Right lung (tissue), 10 donors: ENCODE measurements at places on chromosomes 16 and 17. TPM values are rescaled to one million over a fixed set of nuclear protein-coding genes. Genes with fewer than 3 reads are reported as not detected.

GRCh38 chr17:57356153-57356718, 99.9 kb downstream of the MSI2 start:
- no peak for DNase-seq

- DNase-seq = no peak
These were observed 29.8 kb upstream of the XYLT2 start for GRCh38 chr17:50316016-50316587.

DNA sequence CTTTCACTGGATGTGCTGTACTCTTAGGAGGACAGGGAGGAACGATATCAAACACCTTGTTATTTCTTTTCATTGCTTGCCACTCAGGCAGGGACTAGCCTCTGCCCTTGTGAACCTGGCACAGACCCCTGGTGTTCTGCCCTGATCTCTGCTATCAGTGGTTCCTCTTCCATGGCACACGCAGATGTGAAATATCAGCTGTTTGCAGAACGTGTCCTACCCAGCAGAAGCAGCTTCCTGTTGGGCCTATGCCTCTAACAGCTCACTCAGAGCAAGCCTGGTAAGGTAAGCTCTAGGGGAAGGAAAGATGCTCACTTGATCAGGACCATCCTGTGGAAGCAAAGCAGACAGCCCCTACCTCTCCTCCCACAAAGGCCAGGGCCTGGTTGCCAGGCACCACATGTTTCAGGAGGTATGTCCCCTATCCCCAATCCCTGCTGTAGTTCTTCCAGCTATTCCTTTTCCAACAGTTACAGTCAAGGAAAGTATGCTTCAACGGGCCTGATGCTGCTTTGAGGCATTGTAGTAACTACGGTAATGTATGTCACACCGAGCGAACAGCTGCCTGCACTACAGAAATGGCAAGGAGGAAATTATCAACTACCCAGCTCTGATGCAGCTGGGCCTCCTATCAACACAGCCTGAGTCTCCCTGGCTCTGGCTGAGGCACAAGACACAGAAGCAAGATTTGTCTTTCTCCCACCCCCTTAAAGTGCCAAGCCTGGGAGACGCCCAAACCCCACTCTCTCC, 41.3 kb upstream of the GFOD2 start:
- DNase-seq = no peak

GRCh38 chr16:4183237-4184037, 58.4 kb downstream of the SRL start:
- DNase-seq = peak; percentile 94

DNA sequence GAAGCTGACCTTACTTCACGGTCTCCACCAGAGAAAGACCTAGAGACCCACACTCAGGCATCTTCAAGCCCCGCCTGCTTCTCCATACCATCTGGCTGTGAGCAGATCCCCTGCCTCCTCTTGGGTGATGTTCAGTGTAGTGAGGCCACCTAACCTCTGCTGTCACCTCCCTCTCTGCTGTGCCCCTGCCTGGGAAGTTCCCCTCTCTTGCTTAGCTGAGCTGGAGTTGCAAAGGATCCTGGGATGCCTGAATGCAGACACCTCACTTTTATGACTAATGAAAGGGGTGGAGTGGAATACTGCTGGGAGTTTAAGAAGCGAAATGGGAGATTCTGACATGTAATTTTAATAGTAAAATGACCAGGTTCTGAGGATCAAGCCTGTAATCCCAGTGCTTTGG, 5.8 kb downstream of the IRX3 start:
- DNase-seq = no peak

GRCh38 chr17:71935341-71935740, 185.5 kb upstream of the SOX9 start:
- no peak for DNase-seq

GRCh38 chr17:45578516-45579455, 88.3 kb upstream of the PLEKHM1 start:
- DNase-seq = no peak

DNA sequence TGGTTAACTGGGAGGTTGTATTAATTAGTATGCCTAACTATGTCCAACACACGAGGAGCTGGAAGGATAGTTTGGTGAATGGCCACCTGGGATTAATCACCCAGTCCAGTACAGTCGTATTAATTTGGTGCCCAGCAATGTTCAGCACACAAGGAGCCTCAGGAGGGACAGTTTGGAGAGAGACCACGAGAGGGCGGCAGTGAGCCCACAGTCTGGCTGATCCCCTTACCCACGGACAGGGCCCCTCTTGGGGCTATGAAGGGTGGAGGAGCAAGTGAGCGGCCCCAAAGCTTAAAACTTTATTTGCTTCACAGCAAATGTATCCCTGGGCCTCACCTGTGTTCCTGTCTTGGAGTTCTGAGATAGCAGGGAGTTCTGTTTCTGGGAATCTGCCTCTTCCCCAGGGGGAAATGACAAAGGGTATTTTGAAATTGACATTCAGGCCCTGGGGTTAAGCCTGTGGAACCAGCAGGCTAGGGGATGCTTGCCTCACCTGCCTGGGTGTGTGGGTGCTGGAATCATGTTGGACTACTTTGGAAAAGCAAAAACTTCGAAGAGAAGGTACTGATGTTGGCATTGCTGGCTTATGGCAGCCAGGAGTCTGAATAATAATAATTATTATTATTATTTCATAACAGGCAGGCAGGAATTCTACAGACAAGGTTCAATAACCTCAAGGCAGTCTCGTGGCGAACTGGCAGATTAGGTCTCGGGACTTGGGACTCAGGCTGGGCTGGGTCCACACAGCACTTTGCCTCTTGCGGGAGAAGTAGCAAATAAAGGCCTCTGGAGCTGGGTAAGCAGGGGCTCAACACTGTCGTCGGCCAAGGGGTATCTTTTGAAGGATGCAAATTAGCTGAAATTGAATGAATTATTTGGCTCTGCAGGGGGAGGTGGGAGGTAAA, 227.6 kb upstream of the ASIC2 start:
- no peak for DNase-seq

DNA sequence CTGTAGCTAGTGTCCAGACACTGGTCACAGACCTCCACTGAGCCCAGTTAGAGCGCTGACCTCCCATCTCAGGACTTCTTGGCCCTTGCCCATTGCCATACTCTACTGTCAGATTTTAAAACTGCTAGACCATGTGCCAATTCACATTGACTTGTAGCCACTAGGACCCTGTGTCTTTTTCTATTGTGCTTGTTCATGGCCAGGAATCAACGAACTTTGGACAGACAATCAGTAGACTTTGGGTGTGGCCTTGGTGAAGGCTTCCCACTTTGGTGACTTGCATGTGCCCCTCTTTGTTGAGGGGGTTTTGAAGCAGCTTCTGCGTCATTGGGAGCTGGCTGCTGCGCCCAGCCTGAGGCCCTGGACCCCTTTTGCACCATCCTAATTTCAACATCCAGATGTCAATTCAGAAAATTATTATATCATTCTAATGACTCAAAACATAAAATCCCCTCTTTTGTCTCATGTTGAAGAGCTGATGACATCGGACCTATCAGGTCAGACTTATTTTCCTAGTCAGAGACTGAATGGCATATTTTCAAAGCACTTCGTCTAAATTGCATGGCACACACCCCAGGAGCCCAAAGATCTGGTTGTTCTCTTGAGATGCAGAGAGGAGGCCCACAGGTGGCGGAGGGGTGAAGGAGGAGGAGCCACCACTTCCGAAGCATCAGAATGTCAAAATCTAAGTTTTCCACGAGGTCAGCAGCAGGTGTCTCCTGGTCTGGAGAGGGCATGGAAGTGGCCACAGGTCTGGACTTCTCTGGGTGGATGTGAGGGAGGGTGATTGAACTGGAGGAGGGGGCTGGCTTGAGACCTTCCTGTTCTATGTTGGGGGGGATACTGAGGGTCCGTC, 93.4 kb upstream of the CBX4 start:
- no peak for DNase-seq

- no peak for DNase-seq
These were observed 120.7 kb upstream of the GSE1 start for GRCh38 chr16:85492295-85492864.

- no peak for DNase-seq
These were observed 653.8 kb downstream of the CDH8 start for GRCh38 chr16:61382435-61382834.

DNA sequence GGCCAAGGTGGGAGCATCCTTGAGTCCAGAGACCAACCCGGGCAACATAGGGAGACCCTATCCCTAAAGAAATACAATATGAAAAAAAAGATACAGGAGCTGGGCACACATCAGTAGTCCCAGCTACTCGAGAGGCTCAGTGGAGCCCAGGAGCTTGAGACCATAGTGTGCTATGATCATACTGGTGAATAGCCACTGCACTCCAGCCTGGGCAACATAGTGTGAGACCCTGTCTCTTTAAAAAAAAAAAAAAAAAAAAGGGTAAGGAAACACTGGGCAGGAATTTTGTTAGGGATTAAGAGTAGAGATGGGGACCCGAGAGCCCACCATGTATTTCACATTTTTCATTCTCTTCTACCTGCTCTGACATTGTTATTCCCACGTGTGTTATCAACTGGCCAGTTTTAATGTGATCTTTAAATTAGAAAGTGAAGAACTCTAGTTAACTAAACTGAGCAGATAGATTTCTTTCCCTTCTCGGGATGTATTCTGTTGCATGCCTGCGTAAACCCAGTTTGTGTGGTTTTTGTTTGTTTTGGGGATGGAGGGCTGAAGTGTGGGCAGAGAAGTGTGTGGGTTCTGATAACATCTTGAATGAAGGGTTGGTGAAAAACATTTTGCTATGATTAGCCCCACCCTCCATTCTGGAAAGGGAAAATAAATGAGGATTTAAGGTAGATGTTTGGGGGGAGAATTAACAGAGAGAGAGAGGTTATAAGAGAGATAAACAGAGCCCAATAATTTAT, 17.2 kb upstream of the SNTB2 start:
- no peak for DNase-seq

GRCh38 chr16:64762211-64762610, 359.7 kb downstream of the CDH11 start:
- DNase-seq = no peak

DNA sequence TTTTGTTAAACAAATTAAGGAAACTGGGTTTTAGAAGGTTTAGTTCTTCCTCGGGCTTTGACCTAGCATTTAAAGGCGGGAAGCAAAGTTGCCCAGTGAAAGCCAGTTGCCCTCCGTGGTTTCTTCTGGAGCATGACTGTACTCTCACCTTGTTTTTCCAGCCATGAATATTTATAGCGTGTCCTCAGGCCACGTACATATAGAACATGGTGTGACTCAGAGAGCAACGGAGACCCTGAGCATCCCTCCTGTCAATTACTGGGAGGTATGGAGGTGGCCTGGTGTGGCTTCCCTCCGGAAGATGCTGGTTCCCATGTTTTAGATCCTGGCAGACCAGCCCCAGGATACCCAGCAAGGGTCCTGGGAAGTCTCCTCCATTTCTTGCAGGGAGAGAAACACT, 48.4 kb downstream of the AKAP1 start:
- DNase-seq = no peak

GRCh38 chr17:40825599-40825998, 3.2 kb upstream of the KRT10 start:
- no peak for DNase-seq

GRCh38 chr16:84281074-84281473, 13.6 kb upstream of the WFDC1 start:
- no peak for DNase-seq

- no peak for DNase-seq
These were observed 113.1 kb downstream of the ZFHX3 start for GRCh38 chr16:72934636-72935403.

DNA sequence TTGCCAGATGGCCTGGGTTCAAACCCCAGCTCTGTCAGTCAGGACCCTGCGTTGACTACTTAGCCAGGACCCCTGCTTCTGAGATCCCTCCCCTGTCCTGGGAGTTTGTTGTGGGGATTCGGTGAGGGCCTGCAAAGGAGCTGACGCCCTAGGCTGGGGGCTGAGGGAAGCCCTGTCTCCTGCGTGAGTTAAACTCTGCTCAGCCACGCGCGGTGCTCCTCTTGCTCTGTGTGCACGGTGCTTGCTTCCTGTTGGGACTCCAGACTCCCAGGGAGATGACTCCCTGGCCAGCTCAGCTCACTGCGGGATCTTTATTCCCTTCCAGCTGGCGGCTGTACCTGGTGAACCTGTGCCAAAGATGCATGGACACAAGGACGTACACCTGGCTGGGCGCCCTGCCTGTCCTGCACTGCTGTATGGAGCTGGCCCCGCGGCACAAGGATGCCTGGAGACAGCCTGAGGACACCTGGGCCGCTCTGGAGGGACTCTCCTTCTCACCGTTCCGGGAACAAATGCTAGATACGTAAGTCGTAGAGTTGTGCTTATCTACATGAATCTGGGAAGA, 37.4 kb downstream of the RNF213 start:
- no peak for DNase-seq

DNA sequence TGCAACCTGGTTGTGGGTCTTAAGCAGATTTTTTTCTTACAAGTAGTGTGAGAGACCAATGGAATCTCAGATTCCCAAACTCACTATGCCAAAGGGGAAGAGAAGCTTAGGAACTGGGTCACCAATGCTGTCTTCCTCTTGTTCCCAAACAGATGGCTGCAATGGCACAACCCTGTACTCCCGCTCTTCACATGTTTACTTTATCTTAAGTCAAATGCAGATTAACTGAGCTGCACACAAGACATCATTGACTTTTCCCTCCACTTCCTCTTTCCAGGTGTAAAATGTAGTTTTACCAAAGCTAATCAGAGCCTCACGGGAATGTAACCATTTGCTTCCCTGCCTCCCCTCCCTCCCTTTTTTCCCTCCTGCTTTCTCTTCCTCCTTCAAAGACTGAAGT, 14.4 kb upstream of the CD300E start:
- DNase-seq = no peak

The MT1E gene
- 15.0 TPM for polyA plus RNA-seq

The HOXB8 gene
- 0.70 TPM for polyA plus RNA-seq

The SEPTIN12 gene
- 0.38 TPM for polyA plus RNA-seq

The KRT20 gene
- not detected for polyA plus RNA-seq

The NPIPB8 gene
- 3.0 TPM for polyA plus RNA-seq

The GJD3 gene
- not detected for polyA plus RNA-seq

The MGAT5B gene
- polyA plus RNA-seq = 0.85 TPM

The PIRT gene
- polyA plus RNA-seq = 0.15 TPM
